NCI-H2081 treated with DMSO at 0.1 percent for 48 hours (cell line): ENCODE measurements at places on chromosomes 6 and 20.

GRCh38 chr20:24485981-24486380 is 16.6 kb downstream of the SYNDIG1 start:
- no peak for DNase-seq

DNA sequence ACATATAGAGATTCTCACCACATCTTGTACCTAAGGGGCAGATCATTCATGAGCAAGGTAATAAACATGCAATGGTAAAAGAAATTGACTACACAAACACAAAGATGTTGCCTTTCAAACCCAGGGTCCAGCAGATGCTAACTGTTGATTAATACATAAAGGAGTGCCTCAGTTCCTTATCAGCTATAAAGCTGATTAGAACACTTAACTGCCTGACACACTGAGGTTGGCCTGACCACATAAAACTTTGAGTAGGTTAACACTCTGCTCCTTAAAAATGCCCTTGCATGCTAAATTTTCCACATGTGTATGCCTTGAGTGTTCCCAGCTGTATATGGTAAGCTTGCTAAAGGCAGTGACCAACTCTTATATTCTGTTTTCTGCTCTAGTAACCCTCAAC is 14.9 kb downstream of the CRISP2 start:
- DNase-seq, result no peak

DNA sequence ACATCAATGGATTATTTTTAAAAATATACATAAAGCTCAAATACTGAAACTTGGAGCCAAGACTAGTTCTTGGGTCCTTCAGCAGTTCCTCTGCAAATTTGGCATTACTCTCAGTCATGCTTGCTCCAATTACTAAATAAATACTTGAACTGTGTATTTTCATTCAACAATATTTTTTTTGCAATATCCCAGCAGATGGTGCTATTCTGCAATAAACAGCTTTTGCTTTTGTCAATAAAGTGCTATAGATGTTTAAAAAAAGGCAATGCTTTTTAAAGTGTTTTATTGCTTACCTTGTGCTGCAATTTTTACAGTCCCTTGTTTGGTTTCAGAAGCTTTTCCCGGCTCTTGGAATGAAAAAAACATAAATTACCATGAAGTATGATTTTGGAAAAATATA is 243.4 kb downstream of the TRDN start:
- DNase-seq, result peak; percentile 68

- DNase-seq, result no peak
Measured at GRCh38 chr6:121780325-121781321, 345.2 kb downstream of the GJA1 start.
